ENCODE measurements at places on chromosomes 3 and 15.

GRCh38 chr3:46996689-46997452 is 17.4 kb downstream of the NBEAL2 start:
- DNase-seq = no peak

DNA sequence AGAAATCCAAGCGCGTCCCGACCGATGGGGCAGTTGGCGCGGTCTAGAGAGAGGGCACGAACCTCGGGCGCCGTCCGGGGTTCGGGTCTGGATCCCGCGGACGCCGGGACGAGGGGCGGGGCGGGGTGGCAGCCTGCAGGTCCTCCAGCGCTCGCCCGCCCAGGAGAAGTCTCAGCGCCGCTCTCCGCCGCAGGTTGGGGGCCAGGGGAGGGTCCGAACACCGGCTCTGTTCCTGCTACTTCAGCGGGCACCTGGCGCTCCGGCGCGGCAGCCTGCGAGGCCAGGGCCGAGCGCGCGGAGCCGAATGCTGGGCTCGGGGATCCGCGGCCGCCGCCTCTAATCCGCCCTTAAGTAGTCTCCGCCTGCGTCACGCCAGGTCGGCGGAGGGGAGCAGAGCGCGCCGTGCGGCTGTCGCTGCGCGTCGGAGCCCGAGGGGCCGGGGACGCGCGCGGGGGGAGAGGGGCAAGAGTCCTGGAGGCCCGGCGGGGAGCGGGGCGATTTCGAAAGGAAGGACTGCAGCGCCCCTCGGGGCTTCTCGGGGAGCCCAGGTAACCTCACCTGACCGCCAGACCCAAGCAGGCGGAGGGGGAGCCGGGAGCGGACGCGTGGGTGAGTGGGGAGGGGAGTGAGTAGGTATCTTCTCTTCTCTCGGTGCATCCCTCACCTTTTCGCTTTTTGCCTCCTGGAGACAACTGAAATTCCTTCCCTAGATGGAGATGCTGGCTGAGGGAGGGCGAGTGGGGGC is at the start of gene GJD2:
Gene GJD2, minus strand, starts transcription at position 325 of the 745 bp plus-strand sequence. CDS start 510 bp downstream, outside the sequence.
- no peak for DNase-seq

GRCh38 chr3:145903472-145904013 is 257.4 kb downstream of the PLOD2 start:
- no peak for DNase-seq

- DNase-seq = no peak
These were observed 598.2 kb downstream of the UNC13C start for GRCh38 chr15:54576298-54576935.

GRCh38 chr3:10702961-10703740 is 112.9 kb upstream of the SLC6A11 start:
- DNase-seq = no peak

DNA sequence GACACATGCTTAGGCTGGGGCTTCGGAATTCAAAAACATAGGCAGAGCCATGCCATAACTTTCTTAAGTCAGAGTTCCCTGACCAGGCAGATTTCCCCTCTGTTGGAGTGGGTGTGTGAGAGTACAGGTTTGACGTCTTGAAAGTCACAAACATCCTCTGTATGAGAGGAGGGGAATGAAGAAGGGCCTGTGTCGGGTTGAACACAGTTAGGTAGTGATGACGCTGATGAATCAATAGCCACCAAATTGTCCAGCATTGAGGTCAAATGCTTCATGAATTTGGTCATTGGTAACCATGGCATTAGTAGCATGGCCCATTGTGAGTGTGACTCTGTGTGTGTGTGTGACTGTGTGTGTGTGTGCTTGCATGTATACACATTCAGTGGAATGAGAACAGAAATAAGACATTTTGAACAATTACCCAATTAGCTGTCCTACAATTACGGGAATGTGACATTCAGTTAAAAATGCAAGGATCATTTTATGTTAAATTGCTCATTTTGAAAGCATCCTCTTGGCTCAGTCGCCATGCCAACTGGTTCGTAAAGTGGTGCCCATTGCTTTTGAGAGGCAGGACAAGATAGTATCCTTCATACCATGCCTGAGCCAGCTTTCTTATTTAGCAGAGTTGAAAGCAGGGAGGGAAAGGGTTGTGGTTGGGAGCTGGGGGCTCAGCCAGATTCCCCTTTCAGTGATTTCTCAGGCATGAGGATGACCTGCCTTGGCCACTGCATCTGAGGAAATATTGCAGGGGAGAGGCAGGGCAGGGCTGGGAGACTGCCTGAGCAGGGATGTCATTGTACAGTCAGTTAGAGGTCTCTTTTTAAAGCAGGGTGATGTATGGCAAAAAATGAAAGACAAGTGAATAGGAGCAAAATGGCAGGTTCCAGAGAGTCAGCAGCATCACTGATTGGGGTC is 35.4 kb downstream of the RBP2 start:
- no peak for DNase-seq

DNA sequence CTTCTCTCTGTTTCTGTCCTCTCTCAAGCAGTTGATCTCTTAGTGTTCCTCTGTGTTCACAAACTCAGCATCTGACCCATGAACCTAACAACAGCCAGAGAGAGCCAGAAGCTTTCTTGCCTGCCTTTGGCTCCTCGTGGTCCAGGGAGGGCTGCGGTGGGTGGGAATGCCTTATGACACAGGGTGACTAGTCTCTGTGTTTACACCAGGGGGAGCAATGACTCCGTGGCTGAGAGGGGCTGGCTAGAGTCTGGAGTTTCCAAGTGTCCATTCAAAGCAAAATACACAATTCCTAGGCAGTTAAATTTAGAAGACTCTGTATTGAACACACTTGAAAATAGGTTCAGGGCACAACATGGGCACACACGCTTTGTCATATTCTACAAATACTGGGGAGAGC is 370.0 kb upstream of the FRG2C start:
- DNase-seq = no peak

GRCh38 chr3:186746008-186746407 is 28.8 kb downstream of the KNG1 start:
- DNase-seq = no peak

- DNase-seq = no peak
These were observed 601.2 kb downstream of the PYDC2 start for GRCh38 chr3:192062186-192062585.

GRCh38 chr3:41202834-41203345 is 3.6 kb downstream of the CTNNB1 start:
- DNase-seq = no peak
